ENCODE measurements at places on chromosomes 6 and 20.

DNA sequence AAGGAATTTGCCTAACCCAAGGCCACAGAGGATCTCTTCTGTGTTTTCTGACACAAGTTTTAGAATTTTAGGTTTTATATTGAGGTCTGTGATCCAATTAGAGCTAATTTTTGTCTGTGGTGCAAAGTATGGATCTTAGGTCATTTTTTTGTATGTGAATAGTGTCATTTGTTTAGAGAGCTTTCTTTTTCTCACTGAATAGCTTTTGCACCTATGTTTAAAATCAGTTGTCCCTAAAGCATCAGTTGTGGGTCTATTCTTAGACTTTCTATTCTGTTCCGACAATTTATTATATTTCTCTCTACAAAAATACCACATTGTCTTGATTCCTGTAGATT is 341 bp upstream of the MCM9 start:
- no peak for DNase-seq

GRCh38 chr6:21946298-21946783 is 350.5 kb downstream of the PRL start:
- DNase-seq = no peak

GRCh38 chr6:33391922-33392594 is 435 bp downstream of the KIFC1 start:
- DNase-seq = no peak

DNA sequence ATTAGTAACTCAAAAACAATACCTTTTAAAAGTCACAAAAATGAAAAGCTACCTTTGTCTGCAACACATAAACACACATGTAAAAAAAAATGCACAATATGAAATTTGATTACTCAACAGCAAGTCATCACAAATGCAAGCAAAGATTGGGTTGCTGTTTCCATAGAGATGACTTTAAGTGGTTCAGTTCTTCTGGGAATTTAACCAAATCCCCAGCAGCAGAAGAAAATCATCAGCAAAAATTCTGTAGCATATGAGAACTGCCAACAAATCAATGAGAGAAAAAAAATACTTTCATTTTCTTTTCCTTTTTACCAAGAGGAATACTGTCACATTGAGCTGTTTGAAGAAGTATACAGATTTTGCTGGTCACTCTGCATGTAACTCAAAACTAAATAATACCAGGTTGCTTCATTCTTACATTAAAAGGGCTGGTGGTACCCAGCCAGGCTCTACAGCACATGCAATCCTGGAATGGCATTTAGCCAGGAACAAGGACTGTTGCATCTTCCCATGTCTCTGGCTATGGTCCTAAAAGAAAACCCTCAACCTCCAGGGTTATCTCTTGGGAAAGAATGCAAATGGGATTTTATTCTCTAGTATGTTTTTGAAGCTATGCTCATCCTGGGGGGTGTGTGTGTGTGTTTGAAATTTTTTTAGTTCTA is 158.3 kb downstream of the OPRM1 start:
- DNase-seq = no peak

DNA sequence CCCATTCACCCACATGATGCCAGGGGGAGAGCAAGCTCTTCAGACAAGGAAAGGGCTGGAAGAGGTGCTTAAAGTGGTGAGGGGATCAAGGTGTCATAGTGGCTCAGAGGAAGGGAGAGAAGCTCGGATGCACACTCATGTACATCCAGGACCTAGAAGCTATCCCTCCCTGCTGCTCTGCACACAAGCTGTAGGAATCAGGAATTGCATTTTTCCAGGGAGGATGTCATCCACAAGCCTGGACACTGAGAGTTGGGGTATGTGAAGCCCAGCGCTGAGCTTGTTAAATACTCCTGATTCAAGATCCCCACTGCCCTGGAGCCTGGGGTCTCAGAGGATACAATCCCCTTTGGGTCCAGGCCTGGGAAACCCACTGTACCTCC is 85.8 kb upstream of the CCDC167 start:
- no peak for DNase-seq

DNA sequence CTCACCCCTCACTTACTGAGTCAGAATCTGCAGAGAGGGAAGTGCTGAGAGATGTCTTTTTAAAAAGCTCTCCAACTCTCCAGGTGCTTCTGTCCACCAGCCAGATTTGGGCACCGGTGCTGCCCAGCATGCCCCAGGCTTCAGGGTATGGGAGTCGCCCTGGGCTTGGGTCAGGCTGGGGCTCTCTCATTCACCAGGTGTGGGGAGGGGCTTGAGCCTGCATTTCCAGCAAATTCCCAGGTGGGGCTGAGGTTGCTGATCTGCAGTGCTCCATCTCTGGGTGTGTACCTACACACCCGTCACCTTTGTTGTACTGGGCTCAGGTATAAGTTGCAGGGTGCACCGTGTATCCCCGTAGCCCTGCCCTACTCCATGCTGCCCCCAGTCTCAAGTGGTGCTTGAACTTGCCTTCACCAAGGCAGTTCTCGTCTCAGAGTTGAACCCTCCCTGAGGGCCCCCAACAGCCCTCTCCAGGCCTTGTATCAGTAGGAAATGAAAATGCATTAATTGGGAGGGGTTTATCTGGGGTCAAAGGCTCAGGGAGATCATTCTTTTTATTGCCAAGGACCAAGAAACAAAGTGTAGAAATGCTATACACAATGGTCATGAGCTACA is 23.5 kb downstream of the PPP1R3G start:
- no peak for DNase-seq

DNA sequence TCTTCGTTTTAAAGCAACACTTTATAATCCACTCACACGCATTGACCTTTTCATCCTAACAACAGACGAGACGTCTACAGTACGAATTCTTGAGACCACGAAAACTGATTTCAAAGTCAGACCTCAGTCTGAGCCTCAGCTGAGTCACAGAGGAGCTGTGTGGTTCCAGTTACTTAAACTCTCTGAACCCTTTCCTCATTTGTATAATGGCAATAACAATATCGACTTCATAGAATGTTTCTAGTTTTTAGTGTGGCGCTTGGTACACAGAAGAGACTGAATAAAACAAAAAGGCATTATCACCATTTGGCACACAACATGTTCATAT is 236.9 kb downstream of the ATXN1 start:
- no peak for DNase-seq

DNA sequence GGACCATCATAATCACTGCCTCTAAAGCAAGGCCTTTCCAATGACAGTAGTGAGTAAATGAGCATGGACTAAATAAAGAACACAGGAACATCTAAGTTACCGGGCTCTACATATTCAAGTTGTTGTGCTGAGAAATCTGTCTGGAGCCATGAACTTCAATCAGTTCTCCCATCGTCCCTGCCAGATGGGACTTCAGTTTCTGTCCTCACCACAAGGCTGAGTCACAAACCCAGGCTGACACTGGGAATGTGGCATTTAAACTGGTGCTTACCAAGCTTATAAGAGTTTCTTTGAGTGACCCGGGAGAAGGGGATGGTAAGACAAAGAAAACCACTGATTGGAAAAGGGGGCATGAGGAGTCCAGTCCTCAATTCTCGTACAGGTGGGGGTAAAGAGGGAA is 497.0 kb downstream of the MAFB start:
- DNase-seq = no peak

- no peak for DNase-seq
Measured at GRCh38 chr6:1310628-1311399, 1.1 kb upstream of the FOXQ1 start.

DNA sequence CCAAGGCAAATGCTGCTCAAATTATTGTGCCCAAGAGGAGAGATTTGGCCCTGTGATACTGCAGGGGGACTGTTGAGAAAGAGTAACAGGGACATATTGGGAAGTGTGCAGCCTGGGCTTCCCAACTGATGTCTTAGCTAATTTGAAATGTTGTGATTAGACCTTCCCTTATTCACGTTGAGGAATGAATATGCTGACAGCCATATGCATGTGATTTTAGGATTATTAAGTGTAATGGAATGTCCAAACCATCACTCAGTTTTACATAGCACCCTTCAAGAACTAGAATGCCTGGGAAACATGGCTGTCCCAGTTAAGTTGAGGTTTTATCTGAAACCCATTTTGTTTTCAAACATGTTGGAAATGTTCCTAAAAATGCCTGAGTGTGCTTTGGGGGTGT is 81.4 kb downstream of the CARMIL1 start:
- no peak for DNase-seq

GRCh38 chr20:63177134-63177784 is 38.7 kb downstream of the YTHDF1 start:
- no peak for DNase-seq

- DNase-seq = no peak
Measured at GRCh38 chr6:157433678-157434081, 52.7 kb downstream of the ZDHHC14 start.

GRCh38 chr6:39493777-39494176 is 171.3 kb upstream of the KCNK16 start:
- no peak for DNase-seq

GRCh38 chr20:56453352-56453751 is 15.1 kb upstream of the RTF2 start:
- DNase-seq = no peak

DNA sequence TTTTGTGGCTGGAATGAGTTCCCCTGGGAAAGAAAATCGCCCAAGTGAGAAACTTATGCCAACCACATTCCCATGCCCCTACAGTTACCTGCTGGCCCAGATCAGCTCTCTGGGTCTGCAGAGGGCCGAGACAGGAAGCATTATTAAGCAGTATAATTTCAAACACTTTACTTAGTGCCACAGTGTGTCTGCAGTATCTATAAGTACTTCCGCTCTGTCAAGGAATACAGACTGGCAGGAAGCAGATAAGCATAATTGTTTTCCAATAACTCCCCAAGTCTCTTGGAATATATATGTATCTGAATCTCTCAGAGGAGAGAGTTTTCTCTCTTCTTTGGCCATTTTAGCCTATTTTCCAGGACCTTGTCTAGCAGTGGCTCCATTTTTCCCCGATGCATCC is 24.9 kb downstream of the SAYSD1 start:
- DNase-seq = no peak

DNA sequence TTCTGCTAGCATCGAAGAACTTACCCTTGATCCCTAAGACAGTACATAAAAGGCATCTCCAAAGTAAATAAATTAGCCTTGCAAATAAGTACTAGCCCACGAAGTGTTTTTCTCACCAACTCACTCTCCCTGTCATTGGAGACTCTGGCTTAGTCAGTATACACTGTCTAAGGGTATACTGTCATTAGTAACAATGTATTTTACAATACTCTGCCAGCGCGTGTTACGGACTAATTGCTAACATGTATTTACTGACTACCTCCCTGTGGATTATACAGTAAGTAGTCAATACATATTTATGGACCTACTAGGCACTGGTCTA is 72.1 kb downstream of the NFATC2 start:
- no peak for DNase-seq

DNA sequence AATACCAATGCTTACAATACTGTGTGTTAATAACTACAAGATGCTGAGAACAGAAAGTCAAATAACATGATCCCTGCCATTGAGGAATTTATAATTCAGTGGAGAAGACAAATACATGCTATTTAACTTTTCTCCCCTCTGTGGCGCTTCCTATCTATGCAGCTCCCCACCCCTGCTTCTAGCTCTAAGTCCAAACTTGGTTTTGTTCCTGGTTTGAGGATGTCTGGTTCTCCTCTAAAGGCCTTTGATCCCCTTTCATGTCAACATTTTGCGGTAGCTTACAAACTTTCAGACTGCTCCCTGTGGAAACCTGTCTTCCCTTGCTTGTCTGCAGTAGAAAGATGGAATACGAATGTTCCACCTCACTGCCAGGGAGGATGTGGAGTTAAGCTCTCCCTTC is 18.4 kb upstream of the REPS1 start:
- no peak for DNase-seq

GRCh38 chr6:79196912-79197311 is 37.6 kb downstream of the HMGN3 start:
- no peak for DNase-seq

DNA sequence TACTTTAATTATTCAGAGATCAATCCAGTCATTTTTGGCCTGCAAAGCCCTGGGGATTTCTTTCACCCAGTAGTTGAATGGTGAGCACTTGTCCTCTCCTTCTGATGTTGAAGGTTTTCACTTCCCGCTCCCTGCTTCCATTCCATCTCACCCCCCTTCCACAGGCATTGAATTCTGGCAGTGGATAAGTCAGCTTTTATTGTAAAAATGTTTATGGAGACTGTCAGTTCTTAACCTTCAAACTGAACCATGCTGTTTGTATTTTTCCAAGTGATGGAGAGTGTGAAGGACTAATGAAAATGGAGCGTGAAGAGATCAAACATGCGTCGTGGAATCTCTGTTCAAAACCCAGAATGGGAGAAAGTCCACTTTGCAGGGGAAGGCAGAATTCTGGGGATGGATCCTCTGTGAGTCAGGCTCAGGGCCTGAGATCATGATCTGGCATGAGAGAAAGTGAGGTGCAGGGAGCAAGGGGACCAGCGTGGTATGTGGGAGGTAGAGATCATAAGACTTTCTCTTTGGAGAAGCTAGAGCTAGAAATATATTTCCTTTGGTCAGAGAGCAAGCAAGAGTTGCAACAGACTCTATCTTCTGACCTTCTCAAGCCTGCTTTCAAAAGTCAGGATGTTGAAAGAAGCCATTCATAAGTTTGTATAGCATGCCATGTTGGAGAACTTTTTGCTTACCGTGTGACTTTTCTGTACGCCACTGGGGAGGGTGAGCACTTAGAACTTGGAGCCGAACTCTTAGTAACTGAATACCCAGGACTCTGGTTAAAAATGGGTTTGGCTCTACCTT is 30.2 kb downstream of the ISM1 start:
- DNase-seq = no peak

- DNase-seq = no peak
Measured at GRCh38 chr6:168222115-168223043, 97.2 kb downstream of the DACT2 start.

- no peak for DNase-seq
Measured at GRCh38 chr6:14591998-14592397, 474.4 kb downstream of the CD83 start.

GRCh38 chr6:1609648-1610496 is at the start of gene FOXC1:
TSS of gene FOXC1 (plus strand) at chr6:1609915. CDS start at chr6:1610446, 531 bp downstream.
- DNase-seq = no peak

DNA sequence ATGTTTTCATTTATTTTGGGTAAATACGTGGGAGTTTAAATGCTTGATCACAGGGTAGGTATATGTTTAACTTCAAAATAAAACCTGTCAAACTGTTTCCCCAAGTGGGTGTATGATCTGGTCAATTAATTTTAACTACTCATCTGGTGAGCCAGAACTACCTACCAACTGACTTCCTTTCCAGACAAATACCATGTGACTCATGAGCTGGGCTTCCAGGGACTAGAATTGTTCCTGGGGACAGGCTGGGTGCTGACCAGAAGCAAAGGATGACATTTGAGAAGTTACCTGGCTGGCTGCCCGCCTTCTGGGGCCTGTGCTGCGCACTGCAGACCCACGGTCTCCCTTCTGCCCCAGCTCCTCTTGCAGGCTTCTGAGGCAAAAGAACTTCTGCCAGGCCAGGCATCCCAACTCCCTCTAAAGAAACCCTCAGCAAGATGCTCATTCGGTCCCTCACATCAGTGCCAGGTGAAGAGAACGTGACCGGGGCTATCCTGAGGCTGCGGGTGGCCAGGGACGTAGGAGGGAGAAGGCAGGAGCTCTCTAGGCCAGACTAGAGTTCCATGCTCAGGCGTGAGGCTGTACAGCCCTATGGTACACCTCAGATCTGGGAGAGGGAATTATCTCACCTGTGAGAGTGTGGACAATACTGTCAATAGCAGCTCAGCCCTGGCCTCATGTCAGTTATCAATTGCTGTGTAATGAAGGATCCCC is 103.6 kb downstream of the JPH2 start:
- no peak for DNase-seq

- no peak for DNase-seq
Measured at GRCh38 chr20:56451056-56451765, 17.2 kb upstream of the RTF2 start.

Measured in stimulated activated CD8-positive, alpha-beta memory T cell treated with anti-CD3 and anti-CD28 coated beads, Interleukin-15, amount 100 ng/mL, for 24 hours (primary cell).